Activated T-helper 9 cell treated with anti-CD3 and anti-CD28 coated beads, Interleukin-2, amount 50 U/mL, for 16 hours (primary cell): ENCODE measurements at places on chromosomes 2 and 18.
A peak's percentile ranks its signal among the peaks of the same experiment; 100 is the strongest.

DNA sequence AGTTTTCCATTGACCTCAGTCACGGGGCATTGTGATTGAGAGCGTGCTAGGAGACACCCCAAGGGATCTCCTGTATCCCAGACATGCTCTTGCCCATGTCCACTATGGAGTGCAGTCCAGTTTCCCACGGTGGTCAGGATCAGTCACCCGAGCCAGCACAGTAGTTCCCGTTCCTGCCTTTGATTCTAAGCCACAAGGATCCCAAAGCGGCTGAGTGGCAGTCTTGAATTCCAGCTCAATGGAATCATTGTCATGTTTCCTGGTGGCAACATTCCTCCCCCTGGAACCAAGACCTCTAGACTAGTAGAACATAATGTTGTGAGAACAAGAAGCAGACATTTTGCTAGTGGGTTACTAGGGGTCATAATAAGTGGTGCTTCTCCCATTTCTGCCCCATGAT lies 154.3 kb downstream of the SEPTIN10 start:
- DNase-seq = no peak

GRCh38 chr18:79851489-79851888 lies 53.8 kb downstream of the KCNG2 start:
- no peak for DNase-seq

GRCh38 chr18:2654928-2655177 lies 673 bp upstream of the SMCHD1 start:
- peak; percentile 70 for DNase-seq

- DNase-seq = no peak
Measured at GRCh38 chr2:100941646-100942240, 60.3 kb upstream of the RPL31 start.

- no peak for DNase-seq
Measured at GRCh38 chr2:205261516-205262020, 420.7 kb upstream of the NRP2 start.

DNA sequence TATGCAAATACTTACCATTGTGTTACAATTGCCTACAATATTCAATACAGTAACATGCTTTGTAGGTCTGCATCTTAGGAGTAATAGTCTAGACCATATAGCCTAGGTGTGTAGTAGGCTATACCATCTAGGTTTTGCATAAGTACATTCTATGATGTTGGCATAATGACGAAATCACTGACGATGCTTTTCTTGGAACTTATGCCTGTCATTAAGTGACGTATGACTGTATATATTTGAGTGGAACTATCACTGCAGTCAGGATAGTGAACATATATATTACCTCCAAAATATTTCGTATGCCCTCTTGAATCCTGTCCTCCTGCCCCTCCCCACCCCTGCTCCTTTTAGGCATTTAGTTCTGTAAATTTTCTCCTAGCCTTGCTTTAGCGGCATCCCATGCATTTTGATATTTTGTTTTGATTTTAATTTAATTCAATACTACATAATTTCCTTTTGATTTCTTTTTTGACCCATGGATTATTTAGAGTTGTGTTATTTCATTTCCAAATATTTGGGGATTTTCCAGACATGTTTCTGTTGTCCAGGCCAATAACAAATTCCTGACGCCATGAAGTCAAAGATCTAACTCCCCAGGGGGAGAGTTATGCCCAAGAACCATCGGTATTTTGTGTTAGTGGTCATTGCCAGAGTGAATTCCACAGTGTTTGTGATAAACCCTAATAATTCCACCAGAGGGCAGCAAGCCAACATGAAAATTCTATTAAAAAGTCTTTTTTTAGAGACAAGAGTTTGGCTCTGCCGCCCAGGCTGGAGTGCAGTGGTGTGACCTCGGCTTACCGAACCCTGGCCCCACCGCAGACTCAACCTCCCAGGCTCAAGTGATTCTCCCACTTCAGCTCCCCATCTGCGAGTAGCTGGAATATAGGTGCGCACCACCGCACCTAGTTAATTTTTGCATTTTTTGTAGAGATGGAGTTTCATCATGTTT lies 24.2 kb upstream of the CASP8 start:
- no peak for DNase-seq

DNA sequence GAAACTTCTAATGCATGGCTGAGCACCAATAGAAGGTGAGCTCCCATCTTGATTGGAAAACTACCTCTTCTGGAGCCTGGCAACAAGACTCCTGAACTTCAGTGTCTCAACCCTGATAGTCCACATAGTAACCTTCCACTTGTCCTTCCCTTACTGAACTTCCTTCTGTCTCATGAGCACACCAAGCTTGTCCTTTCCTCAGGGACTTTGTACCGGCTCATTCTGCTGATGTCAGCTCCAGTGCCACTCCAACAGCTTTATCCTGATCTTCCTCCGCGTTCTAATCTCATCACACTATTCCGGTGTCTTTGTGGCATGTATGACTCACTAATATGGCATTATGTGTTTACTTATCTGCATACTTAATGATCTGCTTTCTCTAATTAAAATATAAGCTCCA lies 862.0 kb upstream of the ID2 start:
- DNase-seq = no peak

DNA sequence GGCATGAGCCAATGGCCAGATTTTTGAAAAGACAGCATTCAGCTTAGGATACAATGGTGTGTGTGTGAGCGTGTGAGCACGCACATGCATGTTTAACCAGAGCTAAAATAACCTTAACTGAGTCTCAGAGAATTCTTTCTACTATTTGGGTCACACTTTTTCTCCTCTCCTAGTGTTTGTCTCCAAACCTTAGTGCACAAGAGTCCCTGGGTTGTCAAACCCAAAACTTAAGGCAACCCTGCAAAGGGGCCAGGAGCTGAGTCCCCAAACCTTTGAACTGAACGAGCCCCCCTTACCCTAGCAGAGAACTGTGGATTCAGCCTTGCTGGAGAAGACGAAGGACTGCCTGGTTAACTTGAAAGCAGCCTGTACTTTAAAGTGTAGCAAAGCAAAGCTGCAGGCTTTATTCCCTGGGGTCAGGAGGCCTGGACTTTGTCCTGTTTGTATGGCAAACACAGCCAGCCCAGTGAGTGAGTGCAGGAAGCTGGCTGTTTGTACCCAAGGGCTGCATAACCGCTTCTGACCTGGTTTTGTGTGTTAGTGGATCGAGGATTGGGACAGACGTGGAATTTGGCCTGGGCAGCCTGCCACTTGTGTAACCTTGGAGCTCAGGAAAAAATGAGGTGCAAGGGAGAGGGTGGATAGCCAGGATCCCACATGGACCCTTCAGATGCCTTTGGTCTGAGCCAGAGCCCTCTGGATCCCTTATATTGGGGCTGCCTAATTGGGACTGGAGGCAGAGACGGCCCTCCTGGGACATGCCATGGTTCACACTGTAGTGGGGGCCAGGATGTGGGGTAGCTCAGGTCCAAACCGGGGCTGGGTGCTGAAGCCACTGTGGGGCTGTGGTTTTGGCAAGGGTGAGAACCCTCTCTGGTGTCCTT lies 6.4 kb upstream of the PSMD1 start:
- DNase-seq = no peak

GRCh38 chr18:44911260-44911659 lies 230.6 kb downstream of the SETBP1 start:
- DNase-seq = no peak

GRCh38 chr2:233219848-233220247 lies 31.6 kb upstream of the ATG16L1 start:
- no peak for DNase-seq

GRCh38 chr2:121253674-121254240 lies 31.2 kb downstream of the TFCP2L1 start:
- DNase-seq = no peak
